ENCODE measurements at places on chromosomes 2 and 18.

DNA sequence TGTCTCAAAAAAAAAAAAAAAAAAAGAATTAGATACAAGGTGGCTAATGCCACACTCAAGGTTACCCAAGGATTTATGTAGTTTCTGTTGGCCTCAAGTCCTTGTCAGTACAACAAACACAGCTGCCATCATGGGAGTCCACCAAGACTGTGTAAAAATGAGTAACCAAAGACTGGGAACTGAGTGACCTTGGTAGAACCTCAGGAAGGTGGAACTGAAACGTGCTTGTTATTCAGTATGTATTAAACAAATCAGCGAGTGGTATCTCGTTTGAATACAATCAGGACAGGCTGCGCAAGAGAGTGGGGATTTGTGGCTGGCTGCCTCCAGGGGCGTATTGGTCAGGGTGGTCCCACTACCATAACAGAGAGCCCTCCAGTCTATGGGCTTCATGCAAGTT is 1.6 kb upstream of the SFTPB start:
- no peak for DNase-seq

DNA sequence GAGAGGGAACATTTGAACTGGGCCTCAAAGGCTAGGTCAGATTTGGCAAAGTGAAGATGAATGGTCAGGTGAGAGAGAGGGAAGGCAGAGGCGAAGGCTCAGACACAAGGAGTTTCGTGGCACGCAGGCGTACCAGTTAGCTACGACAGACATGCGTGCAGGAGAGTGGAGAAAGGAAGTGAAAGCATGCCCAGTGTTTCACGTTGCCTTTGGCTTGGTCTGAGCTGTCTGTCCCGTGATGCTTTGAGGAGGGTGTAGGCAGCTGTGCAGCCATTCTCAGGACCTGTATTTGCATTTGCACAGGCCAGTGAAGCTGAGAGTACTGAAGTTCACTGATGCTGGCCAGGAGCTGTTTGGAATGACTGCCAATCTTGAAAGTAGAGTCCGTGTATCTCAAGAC is 69.5 kb downstream of the HNRNPLL start:
- no peak for DNase-seq

GRCh38 chr2:37634914-37635503 is 36.4 kb downstream of the CDC42EP3 start:
- no peak for DNase-seq

GRCh38 chr2:197378494-197379307 is 56.1 kb downstream of the SF3B1 start:
- DNase-seq: peak; percentile 27

DNA sequence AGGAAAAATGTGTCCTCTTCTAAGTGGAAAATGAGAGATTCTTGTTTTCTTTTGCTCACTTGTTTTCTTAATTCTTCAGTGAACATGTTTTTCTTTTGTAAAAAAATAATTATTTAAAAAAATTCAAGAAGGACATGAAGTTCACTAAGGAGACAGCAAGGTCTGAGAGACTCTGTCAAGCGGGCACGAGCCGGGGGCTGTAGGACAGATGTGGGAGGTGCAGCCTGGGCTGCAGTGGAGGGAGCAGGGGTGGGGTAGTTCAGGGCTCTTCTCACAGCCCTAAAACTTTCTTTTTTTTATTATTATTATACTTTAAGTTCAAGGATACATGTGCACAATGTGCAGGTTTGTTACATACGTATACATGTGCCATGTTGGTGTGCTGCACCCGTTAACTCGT is 4.3 kb upstream of the HDAC4 start:
- no peak for DNase-seq

DNA sequence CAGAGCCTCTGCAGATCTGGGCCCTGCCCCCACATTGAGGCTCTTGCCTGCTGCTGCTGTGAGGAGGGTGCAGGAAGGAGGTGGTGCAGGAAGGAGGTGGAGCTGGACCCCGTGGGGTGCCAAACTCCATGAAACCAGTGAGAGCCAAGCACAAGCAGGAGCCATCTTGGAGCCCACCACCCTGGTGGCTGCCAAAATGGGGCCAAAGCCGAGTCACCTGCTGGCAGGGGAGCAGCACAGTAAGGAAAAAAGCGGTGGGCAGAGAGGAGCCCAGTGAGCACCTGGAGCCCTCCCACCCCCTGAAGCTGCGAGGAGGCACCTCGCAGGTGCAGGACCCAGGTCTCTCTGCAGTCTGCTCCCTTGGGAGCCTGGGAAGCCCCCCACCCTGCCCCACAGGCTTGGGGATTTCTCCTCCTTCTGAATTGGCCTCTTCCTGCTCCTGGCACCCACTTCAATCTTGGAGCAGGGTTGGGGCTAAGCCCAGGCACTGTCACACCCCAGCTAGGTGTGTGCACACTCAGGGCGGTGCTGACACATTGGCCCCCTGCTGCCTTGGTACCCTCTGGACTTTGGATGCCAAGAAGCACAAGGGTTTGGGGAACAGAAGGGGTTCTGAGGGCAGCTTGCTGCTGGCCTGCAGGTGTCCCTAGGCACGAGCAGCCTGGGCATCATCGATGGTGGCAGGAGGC is 245.4 kb upstream of the LRRTM4 start:
- no peak for DNase-seq

DNA sequence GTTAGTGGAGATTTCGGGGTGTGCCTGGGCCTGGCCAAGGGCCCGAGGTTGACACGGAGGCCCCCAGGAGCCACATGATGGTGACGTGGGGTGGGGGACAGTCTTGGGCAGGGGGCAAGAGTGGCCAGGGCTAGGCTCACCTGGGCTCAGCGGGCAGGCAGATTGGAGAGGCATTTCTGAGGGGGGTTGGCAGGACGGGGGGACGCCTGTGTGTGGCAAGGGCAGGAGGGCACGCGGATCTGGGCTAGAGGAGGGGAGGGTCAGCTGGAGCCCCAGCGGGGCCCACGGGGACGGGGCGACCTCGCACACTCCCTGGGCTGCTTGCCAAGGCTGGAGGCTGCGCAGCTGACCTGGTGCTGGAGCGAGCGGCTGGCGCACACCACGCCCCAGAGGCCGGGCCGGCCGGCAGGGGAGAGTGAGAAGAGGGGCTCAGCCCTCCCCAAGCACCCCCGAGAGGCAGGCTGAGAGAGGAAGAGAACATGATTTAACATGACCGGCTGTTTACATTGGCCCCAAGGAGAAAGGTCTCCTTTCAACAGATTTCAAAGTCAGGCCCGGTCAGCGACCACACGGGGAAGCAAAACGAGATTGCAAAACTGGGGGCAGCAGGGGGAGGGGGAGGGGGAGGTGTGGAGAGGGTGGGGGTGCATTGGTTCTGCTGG is 38.0 kb upstream of the SNED1 start:
- no peak for DNase-seq

- DNase-seq: no peak
These were observed 150.3 kb downstream of the DTNB start for GRCh38 chr2:25523060-25523459.

- no peak for DNase-seq
These were observed 7.8 kb upstream of the ZNF532 start for GRCh38 chr18:58856881-58857280.

DNA sequence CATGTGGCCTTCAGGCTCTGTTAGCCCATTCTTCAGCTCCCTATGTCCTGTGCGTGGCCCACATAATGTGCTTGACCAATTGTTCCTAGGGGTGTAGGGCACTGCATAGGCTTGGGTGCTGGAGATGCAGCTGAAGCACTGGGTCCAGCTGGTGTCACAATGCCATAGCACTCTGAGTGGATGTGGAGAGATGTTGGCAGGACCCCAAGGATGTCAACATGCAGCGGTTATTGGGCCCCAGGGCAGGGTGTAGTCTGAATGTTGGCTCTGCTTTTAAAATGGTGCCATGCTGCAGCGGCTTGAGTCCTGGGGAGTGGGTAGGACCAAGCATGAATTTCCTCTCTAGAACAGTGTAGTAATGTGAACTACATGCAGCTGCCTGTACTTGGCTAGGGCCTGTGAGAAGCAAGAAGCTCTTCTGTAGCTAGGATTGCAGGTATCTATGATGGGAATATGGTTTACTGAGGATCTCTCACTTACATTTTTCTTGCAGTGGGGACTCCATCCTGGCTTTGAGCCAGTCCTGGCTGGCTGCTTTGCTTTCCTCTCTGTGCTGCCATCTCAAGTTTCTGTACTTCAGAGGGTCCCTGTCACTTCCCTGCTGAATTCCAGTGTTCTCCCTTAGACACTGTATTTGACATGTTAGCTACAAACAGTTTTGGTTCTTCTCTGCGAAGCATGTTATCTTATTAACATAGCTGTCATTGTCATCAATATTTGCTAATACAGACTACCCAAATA is 148.4 kb downstream of the CSRNP3 start:
- no peak for DNase-seq

- DNase-seq: peak; percentile 27
These were observed 7.6 kb downstream of the ITGA6 start for GRCh38 chr2:172434821-172435605.

DNA sequence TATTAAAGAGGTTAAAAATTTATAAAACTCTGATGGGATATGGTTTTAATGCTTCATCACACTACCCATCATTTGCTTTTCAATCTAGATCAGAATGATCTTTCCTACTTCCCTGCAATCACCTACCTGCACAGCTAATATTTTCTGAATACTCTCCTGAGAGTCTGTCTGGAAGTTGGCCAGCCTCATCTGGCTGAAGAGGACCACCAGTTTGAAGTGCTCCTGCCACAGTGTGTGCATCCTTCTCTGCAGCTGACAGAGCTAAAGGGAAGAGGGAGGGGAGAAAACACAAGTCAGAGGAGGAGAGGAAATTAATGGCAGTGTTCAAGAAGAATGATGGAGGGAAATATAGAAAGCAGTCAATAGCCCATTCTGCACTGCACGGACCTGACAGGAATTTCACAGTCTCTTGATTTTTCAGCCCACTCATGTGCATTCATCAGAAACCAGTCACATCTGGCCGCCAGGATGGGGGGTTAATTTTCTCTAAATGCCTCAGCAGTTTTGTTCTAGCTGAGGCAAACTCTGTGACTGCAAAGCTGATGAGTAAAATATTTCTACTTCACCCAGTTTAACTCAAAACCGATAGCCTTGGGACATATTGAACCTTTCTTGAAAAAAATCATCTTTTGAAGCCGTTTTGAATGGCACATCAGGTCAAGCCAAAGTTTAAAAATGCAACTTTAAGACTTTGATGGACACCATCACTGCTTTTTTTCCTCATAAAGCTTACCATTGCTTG is 201.8 kb upstream of the KLHL14 start:
- no peak for DNase-seq

DNA sequence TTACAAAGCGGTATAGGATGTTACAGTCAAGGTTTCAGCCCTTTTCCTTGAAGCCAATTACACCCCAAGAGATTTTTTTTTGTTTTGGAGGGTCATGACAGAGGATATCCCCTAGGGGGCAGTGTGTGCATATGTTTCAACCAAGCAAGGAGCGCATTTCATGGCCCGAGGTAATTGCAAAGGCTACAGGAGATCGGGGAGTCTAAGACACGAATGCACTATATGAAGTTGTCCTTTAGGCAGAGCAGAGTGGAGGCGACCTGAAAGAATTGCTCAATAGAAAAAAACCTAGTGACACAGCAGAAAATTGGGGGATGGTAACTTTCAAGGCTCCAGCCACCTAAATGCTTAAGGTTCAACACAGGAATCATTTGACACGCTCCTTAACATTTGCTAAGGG is 219.8 kb upstream of the PARD3B start:
- peak; percentile 6 for DNase-seq

DNA sequence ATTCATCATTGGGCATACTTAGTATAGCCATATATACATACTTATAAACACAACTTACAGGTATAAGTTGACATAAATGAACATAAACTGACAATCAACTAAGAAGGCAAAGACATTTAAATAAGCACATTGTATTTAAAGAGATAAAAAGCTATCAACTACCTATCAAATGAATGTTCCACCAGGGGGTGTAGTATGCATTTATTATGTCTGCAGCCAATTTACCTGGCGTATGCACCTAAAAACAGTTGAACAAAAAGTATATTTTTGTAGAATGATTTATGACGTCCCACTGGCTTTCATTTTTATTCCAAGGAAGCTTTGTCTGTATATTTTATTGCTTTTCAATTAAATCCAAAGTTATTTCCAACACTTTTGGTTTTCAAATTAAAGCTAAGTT is 323.5 kb downstream of the AFF3 start:
- no peak for DNase-seq

DNA sequence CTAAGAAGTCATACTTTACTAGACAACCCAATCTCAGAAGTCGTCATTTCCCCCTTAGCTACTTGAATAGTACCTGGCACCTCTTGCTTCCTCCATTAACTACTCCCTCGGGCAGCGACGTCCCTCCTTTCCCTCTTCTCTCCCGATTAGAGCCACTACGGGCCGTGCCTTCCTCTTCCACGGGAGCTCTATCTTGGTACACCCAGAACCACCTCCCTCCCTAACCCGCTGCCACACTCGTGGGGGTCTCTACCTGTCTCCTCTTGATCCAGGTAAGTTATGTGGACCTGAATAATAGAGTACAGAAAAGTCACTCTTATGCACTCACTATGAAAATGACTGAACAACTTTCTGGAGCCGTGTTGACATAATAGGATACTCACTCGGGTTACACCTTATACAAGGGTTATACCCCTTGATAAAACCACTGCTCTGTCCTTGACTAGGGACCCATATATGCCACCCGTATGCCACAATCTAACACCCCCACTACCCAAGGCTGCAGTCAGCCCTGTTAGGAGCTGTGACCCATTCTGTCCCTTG is 595 bp upstream of the HDHD2 start:
- DNase-seq: no peak

All from stimulated activated CD8-positive, alpha-beta memory T cell treated with anti-CD3 and anti-CD28 coated beads, Interleukin-4, amount 100 ng/mL, for 4 hours (primary cell).